ENCODE measurements at places on chromosomes 3 and 15. TPM values are rescaled to one million over a fixed set of nuclear protein-coding genes. Genes with fewer than 3 reads are reported as not detected.

NT5DC2 gene
- 159 TPM for polyA plus RNA-seq

PROK2 gene
- polyA plus RNA-seq = 0.08 TPM

CCDC13 gene
- polyA plus RNA-seq = 3.8 TPM

AHSG gene
- 0.62 TPM for polyA plus RNA-seq

FGF12 gene
- 7.0 TPM for polyA plus RNA-seq

SLC30A4 gene
- polyA plus RNA-seq = 11.3 TPM

SLC24A5 gene
- polyA plus RNA-seq = 2.0 TPM

DNA sequence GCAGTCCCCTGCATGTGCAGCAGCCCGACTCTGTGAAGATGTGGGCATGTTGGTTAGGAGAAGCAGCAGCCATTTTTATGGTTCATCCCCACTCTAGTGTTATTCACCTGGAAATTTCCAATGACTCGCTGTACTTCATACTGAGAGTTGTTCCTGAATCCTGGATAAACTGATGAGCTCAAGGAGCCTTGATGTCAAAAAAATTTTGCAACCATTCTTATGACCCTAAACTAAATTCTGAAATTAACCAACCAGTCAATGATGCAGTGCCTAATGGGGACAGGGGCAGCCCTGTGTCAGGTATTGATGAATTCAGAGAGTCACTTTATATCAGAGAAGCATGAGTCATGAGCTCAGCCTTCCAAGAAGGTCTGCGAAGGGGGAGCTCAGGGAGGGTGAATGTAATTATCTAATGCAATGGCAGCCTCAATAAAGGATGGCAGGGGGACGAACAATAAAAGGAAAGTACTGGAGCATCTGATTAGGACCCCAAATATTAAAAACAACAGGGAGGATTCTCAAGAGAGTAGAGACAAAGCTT is 108.4 kb upstream of the VEPH1 start:
- DNase-seq = no peak

DNA sequence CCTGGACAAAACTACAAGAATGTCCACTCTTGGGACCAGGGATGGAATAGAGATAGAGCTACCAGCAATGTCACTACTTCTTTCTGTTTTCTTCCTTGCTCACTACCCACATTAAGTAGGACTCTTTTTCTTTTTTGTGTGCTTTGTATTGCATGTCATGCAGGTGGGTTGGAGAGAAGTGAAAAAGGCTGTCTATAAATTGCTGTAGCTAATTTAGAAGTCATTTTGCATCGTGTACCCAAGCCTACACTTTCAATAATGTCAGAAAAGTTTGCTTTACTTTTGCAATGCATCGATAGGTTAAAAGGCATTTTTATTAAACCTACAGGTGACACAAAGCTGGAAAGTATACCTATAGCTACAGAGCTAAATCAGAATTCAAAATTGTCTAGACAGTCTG is 58.9 kb downstream of the GTF2E1 start:
- DNase-seq = no peak

DNA sequence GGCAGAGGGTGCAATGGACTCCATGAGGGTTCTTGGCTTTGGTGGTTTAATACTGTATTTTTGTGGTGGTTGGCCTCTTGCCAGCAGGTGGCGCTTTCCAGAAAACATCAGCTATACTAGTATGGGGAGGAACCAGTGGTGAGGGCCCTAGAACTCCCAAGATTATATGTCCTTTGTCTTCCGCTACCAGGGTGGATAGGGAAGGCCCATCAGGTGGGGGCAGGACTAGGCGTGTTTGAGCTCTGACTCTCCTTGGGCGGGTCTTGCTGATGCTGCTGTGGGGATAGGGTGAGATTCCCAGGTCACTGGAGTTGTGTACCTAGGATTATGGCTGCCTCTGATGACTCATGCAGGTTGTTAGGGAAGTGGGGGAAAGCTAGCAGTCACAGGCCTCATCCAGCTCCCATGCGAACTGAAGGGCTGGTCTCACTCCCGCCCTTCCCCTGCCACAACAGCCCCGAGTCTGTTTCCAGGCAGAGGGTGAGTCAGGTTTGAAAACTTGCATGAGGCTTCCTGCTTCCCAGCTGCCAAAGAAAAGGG is 357.7 kb downstream of the OTOL1 start:
- no peak for DNase-seq

DNA sequence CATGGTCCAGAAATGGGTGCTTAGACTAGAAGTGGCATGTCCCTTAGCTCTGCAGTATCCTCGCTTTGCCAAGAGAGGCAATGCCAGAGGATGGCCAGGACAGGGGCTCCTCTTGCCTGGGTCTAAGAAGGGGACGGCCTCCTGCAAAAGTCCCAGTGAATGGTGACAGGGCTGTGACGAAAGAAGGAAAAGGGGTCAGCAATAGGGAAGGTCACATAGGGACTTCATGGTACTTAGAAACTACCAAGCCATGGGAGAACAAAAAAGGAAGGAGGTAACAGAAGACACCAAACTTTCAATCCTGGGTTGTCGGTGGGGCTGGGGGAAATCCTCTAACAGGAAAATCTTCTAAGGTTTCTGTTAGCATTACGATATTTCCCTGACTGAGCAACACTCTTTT is 36.2 kb upstream of the ATOSA start:
- DNase-seq = no peak

DNA sequence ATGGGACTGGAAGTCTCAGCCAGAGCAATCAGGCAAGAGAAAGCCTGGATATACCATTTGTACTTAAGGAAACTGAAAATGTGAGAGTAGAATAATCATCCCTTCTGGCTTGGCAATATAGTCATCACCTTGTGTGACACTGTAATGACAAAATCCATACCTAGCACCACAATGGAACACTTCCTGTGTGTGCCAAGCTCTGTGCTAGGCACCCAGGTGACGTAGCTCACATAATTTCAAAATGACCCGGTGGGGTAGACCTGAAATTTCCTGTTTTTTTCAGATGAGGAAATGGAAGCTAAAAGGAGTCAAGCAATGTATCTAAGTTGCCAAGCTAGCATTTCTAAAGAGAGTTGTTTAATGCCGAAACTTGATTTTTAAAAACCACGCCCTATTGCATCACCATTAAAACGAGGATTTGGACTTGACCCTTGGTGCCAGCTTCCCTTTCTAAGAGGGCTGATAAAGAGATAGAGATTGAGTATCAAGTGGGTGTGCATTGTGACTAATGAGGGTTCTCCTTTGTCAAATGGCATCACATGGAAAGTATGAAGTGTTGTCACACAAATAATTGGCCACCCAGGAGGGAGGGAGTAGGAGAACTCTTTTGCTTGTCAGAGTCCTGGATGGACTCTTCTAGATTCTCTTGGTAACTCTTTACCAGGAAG is 141.3 kb upstream of the PDZRN3 start:
- no peak for DNase-seq

DNA sequence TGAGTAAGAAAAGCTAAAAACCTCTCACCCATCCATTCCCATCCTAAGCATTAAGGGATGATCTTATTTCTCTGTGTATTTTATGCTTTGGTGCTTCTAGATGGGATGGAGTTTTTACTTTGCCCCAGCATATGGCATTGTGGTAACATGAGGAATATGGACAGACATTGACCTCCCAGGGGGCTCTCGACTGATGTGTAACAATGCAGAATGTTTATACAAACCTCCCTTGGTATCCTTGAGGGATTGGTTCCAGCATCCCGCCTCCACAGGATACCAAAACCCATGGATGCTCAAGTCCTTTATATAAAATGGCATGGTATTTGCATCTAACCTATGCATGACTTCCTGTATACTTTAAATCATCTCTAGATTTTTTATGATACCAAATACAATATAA is 21.6 kb downstream of the PDIA5 start:
- peak; percentile 53 for DNase-seq

- DNase-seq = no peak
These were observed 90.5 kb upstream of the IL12A start for GRCh38 chr3:159898147-159898546.

- DNase-seq = no peak
These were observed 30.5 kb downstream of the MINDY4B start for GRCh38 chr3:150874666-150875219.

DNA sequence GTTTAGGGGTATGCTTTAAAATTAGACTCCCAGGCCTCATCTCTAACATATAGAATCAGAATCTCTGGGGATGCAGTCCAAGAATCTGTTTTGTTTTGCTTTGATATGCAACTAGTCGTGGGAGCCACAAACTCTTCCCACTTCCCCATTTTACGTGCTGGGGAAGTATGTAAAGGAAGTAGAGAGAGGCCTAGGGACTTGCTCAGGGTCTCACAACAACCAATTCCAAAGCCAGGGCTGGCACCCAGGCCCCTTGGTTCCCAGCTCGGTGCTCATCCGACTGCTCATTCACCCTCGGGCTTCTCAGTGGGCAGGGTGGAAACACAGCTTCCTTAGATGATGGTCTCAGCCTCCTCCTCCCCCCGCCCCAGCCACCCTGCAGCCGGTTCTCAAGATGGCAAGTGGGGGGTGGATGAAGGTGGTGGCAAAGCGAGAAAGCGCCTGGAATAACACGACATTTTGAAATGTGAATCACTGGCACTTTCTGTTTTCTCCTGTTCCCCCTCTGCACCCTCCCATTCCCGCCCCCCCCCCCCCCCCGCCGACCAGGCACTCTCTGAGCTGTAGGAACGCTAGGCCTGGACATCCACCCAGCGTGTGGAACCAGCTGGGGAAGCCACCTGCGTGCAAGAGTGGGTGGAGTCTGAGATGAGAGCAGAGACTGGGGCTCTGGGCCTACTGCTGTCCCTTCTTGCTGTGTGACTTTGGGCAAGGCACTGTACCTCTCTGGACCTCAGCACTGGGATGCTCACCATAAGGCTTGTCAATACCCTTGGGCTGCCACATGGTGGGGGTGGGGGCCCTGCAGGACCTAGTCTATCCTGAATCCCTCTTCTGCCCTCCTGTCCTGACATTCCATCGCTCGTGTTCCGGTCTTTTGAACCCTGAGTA is 214.5 kb downstream of the RPLP1 start:
- no peak for DNase-seq

- DNase-seq = no peak
These were observed 15.6 kb downstream of the IQCB1 start for GRCh38 chr3:121819236-121819635.

GRCh38 chr15:73972984-73973682 is 19.0 kb downstream of the STOML1 start:
- DNase-seq = peak; percentile 92

GRCh38 chr3:66496746-66497145 is 4.1 kb downstream of the LRIG1 start:
- DNase-seq = no peak

DNA sequence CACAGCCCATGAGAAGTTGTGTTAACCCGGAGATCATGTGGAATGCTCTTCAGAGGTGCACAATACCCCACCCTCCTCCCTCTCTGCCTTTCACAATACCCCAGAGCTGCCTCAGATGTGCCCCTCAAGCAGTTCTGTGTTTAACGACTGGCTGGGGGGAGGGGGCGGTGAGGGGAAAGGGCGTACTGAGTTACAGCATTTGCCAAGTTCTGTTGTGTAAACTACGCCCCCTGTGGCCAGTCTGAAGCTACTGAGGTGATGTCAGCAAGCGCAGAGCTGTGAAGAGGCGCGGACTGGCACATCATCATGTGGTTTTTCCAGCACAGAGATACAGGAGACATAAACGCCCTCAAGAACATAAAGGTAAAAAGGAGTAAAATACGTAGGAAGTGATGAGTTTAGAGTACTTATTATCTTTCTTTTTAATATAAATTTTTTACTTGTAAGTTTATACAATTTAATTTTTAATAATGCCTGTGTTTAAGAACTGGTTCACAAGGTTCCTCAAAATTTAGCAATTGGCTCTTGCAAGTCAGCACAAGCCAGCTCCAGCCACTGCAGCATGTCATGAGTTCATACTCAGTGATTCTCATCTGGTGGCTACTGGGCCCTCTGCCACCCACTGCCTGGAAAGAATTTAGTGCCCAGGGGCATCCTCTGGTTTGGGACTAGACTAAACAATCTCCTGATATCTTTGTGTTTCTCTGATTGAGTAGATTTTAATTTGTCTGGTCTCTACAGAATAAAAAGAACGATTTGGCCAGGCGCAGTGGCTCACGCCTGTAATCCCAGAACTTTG is 1.7 kb downstream of the EPB42 start:
- peak; percentile 14 for DNase-seq

DNA sequence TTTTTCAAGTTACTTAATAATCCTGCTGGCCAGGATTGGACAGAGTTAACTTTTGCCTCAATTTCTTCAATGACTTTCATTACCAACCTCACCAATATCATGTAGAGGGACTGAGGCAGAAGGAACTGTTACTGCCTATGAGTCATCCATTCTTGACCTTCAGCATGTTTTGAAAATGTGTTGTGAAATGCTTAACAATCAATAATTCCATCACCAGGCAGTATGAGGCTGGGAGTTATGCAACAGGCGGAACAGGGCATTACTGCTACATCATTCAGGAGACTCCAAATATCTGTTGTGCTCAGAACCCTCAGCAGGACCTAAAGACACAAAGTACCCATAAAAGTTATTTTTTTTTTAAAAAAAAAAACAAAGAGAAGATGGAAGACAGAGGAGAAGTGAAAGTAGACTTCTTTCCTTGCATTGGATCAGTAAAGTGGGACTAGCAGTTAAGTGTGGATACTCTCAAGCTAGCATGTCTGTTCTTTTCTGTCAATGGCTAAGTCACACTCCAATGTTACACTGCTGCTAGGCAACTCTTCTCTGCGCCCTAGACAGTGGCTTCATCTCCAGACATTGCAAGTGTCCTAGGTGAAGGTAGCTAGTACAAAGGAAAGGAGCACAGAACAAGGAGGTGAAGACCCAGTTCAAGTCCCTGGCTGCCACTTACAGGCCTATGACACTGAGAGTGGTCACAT is 184.9 kb upstream of the LPP start:
- DNase-seq = no peak

DNA sequence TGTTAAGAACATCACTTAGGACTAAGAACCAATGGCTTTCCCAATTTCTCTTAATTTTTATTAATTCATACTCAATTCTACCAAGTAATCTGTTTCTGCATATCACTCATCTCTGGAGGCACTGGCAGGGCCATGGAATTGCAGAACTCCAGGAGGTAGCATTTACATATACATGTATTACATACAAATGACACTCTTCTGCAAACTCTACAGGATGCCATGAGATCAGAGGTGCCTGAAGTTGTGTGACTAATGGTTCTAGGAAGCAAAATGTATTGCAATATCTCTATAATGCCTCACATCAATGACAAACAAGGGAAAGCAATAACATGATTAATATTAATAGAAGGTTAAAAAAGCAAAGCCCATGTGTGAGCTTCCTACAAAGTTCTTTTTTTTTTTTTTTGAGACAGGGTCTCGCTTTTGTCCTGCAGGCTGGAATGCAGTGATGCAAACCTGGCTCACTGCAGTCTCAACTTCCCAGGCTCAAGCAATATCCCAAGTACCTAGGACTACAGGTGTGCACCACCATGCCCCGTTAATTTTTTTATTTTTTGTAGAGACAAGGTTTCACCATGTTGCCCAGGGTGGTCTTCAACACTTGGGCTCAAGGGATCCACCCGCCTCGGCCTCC is 33.0 kb downstream of the DENND6A start:
- no peak for DNase-seq

GRCh38 chr15:60905587-60905986 is 323.5 kb downstream of the RORA start:
- DNase-seq = no peak

All from left kidney (tissue), 8 donors.